ENCODE measurements at places on chromosomes 12 and 14.

DNA sequence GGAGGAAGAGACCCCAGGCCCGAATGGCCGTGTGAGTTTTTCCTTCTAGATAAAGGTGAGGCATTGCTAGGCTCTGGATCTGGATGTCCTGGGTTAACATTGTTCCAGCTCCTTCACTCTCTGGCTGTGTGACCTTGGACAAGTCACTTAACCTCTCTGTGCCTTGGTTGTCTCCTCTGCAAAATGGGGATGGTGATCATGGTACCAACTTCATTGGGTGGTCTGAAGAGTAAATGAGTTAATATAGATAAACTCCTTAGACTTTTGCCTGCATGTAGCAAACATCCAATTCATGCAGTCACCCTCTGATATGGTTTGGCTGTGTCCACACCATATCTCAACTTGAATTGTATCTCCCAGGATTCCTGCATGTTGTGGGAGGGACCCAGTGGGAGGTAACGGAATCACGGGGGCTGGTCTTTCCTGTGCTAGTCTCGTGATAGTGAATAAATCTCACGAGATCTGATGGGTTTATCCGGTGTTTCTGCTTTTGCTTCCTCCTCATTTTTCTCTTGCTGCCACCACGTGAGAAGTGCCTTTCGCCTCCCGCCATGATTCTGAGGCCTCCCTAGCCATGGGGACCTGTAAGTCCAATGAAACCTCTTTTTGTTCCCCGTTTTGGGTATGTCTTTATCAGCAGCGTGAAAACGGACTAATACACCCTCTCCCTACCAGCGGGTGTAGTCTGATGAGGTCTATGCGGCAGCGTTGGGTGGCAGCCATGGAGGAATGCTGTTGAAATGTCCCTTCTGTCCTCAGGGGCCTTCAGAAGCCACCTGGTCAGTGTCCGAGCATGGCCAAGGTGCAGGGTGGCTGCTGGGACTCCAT lies 256.1 kb downstream of the GLT1D1 start:
- no peak for DNase-seq

- DNase-seq: no peak
Measured at GRCh38 chr12:42511656-42512055, 77.9 kb downstream of the PRICKLE1 start.

DNA sequence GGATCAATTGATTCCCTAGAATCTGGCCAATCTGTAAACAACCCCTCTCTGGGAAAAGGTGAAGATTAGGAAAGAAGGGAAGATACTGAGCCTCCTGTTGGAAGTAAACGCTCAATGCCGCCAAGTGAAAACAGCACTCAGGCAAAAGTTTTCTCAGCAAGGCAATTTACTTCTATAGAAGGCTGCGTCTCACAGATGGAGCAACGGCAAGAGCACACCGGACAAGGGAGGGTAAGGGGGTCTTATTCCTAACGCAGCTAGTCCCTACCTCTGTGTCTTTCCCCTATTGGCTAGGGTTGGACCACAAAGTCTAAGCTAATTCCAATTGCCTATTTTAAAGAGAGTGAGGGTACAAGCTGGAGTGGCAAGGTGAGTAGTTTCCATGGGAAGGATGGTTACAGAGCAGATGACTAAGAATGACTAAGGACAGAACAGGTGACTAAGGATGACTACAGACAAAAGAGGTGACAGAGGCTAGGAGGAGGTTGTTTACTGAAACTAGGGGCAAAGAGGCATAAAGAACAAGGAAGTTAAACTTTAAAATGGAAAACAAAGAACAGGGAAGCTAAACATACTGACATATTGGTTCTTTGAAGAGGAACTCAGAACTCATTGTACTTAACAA lies 5.6 kb upstream of the TTC9 start:
- no peak for DNase-seq

DNA sequence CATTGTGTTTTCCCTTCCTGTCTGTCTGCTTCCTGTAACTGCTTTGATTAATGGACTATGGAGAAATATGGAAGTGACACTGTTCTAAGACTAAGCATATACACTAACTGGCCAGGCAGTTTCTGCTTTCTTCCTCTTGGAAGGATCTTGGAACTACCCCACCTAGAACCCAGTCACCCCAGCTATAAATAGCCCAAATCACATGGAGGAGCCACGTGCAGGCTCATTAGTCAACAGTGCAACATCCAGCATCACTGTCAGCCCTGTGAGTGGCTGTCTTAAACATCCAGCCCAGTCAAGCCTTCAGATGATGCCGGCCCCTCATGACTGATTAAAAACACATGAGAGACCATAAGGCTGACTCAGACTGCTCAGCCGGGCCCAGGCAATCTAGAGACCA lies 39.2 kb downstream of the BCAT1 start:
- no peak for DNase-seq

DNA sequence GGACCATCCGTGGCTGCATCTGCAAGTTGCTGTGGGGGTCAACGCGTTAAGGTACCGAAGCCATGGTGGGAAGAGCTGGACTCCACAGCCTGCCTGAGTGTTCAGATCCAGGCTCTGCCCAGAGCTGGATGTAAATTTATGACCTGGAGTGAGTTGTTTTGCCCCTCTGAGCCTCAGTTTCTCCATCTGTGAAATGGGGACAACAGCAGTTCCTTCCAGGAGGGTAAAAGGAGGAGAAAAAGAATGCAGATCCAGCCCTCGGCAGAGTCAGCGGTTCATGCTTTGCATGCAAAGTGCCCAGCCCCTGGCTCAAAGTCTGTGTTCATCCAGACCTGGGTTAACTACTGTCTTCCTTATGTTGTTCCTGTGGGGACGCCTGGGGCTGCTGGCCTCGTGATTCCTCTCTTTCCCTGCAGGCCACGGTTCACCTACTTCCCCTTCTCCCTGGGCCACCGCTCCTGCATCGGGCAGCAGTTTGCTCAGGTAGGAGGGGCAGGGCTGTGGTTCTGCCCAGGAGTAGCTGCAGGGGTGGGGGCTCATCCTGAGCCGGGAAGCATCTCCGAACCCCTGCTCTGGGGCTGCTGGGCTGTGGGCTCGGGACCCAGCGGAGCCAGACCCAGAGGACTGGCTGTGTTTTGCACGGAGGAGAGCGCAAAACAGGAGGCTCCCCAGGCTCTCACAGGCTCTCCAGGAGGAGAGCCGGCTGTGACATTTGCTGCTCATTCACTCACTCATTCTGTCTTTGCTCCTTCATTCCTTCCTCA lies 41.9 kb downstream of the CYP46A1 start:
- DNase-seq: no peak
